ENCODE measurements at places on chromosomes 4 and X. TPM values are rescaled to one million over a fixed set of nuclear protein-coding genes. Genes with fewer than 3 reads are reported as not detected.

DNA sequence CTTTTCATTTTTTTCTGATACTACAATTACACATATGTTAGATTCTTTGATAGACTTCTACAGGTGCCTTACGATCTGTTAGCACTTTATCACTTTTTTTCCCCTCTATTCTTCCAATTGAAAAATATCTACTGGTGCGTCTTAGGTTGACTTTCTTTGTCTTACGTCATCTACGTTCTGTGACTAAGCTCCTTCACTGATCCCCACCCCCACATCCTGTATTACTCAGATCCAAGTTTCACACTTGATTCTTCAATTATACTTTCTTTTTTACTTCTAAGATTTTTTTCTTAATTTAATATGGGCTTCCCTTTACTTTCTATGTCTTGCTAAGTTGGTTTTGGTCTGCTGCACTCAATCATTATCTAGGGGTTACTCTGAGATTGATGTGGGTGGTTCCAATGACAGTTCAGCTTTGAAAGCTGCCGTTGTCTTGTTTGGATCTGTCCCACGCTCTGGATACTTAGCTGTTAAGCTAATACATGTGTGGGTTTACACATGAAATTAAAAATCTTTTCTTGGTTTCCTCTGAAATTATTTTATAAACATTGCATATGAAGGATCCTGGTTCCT lies 1321.1 kb downstream of the RAPGEF2 start:
- peak; percentile 4 for DNase-seq

- DNase-seq: no peak
Observed at GRCh38 chrX:66045894-66046293, 6.0 kb upstream of the VSIG4 start.

GRCh38 chr4:25896776-25897539 lies 17.1 kb upstream of the SMIM20 start:
- no peak for DNase-seq

DNA sequence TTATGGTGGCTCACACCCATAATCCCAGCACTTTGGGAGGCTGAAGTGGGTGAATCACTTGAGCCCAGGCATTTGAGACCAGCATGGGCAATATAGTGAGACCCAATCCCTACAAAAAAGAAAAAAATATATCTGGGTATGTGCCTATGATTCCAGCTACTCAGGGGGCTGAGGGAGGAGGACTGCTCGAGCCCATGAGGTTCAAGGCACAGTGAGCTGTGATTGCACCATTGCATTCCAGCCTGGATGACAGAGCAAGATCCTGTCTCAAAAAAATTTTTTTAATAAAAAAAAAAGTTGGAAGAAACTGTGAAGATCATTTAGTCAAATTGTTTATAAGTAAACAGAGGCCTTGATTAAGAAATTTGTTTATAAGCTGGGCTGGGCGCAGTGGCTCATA lies 39.7 kb downstream of the KLHL8 start:
- DNase-seq: no peak

DNA sequence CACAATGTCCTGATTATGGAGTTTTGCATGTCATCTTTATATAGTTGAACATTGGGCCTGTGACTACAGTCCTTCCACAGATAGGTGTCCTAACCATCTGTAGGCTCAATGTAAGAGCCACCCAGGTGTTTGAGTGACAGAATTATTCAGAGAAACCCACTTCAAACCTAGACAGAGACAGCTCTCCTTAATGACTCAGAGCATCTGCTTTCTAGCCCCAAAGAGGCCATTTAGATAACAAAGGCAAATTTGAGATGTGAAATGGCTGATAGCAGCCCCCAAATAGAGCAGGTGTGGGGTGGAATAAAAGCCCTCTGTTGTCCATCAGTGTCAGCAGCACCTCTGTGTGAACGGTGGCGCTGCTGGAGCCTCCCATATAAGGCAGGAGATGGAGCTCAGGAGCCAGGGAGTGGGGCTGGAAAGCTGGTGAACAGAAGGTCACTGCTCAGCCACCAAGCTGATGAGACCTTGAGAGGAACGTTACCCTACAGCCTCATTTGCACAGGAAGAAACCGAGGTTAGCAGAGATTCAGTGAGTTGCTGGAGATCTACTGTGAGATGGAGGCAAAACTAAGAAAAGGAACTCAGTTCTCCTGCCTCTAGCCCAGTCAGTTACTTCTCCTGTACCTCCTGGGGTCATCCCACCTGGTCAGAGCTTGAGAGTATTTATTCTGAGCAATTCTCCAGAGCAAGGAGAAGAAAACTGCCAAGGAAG lies 153.3 kb upstream of the LNX1 start:
- no peak for DNase-seq

DNA sequence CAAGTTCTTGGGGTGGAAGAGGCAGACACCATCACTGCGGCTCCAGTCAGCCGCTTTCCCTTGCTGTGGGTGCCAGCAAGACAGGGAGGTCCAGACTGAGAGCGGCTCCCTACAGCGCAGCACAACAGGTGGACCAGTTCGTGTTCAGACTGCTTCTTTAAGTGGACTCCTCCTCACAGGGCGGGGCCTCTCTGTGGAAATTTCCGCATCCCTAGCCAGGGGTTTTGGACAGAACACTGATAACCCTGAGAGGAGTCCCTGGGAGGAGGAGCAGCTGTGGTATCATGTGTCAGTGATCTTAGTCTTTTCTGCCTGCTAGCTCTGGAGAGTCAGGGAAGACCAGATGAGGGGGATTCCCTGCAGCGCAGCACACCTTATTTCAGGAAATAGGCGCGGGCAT lies 48.5 kb downstream of the MAGEC2 start:
- DNase-seq: no peak

GRCh38 chrX:131322651-131323050 lies 33.5 kb upstream of the IGSF1 start:
- no peak for DNase-seq

DNA sequence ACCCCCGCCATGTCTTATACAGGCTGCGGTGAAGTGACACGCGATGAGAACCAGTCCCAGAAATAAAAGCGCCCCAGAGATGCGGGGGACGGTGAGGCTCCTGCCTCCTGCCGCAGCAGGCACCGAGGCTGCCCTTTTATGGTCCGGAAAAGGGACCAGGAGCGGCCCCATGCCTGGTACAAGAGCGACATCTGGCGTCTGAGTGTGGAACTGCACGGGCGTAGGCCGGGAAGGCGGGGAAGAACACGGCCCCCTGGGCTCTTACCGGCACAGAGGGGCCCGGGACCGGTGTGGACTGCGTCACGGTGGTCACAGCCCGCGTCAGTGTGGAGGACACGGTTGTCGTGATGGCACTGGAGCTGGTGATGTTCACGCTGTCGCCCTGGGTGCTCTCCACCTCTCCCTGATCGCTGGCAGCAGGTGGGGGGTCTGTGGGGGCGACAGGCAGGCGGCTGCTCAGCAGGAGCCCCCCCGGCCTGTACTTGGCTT lies 8.9 kb upstream of the RENBP start:
- DNase-seq: peak; percentile 58

- peak; percentile 43 for DNase-seq
Observed at GRCh38 chr4:74623041-74623440, 171.3 kb downstream of the BTC start.

The SMIM31 gene
- total RNA-seq: 0.56 TPM

Data from SK-MEL-5 (cell line).